ENCODE measurements at places on chromosomes 4 and X.
A peak's percentile ranks its signal among the peaks of the same experiment; 100 is the strongest.

- DNase-seq, result no peak
Measured at GRCh38 chr4:144589512-144589911, 56.4 kb upstream of the HHIP start.

- DNase-seq, result no peak
Measured at GRCh38 chr4:87985097-87985886, 9.8 kb downstream of the SPP1 start.

DNA sequence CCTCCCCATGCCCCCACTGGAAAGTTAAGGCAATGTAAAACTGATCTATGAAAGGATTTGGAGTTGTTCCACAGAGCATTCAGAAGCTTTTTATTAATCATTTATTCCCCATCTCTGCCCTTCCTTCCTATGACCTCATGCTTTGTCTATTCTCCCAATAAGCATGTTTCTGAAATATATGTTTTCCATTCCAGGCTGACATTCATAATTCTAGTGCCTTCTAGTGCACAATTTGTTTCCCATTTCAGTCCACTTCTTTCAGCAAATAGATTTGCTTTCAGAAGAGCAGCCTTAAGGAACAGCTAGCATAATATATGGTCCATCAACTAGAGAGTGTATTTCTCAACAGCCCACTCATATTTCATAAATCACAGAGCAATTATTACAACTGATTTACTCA is 77.1 kb upstream of the ATXN3L start:
- no peak for DNase-seq

GRCh38 chrX:155888139-155888538 is 7.0 kb downstream of the VAMP7 start:
- no peak for DNase-seq

- no peak for DNase-seq
Measured at GRCh38 chrX:19629541-19629940, 114.2 kb upstream of the MAP3K15 start.

GRCh38 chr4:94032754-94033153 is 174.9 kb upstream of the SMARCAD1 start:
- no peak for DNase-seq

GRCh38 chrX:65532016-65532415 is 2.6 kb downstream of the LAS1L start:
- no peak for DNase-seq

DNA sequence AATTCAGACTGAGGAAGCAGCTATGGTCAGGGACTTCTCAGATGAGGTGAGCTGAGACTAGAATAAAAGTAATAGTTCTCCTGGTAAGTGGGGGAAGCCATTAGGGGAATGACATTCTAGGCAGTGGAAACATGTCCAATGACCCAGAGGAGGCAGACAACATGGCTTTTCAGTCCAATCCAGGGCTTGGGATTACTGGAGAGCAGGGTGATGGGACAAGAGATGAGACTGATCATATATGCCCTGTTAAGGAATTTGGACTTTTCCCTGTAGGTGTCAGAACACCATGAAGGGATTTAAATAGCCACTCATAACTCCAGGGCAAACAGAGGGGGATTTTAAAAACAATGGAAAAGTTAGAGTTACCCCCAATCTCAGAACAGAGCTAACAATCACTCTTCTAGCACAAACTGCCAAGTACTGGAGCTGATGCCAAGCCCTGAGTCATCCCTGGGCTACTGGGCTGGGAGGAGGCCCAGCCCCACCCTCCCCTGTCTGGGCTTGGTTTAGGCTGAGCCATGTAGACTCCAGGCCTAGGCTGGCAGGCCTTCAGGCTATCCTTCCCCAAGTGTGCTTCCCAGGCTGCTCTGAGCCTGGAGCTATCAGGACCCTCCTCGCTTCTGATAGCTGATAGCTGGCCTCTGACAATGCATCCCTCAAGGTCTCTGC is 22.7 kb upstream of the MSN start:
- DNase-seq, result no peak

DNA sequence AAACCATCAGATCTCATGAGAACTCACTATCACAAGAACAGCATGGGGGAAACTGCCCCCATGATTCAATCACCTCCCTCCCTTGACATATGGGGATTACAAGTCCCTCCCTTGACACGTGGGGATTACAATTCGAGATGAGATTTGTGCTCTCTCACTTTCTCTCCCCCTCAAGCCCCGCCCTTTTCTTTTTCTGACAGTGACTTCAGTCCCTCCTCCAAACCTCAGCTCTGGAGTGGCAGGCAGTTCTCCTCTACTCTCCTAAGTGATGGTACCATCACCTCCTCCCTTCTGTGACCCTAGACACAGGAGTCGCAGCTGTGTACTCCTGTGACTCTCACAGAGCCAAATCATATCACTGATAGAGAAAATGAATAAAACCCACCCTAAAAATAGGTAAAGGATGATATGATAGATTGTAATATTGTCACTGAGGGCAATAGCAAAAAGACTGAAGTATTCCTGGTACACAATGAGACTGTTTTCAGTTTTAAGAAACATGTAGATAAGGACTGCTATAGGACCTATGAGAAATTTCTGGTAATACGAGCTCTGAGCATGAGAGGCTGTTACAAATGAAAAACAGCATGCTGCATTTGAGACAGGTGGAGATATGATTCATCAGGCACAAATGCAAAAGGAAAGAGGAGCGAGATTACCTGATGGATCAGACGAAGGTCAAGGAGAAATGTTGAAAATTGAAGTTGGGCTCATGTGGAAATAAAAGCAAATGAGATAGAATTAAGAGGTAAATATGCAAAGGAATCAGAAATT is 101.2 kb upstream of the CBLL2 start:
- DNase-seq, result no peak

DNA sequence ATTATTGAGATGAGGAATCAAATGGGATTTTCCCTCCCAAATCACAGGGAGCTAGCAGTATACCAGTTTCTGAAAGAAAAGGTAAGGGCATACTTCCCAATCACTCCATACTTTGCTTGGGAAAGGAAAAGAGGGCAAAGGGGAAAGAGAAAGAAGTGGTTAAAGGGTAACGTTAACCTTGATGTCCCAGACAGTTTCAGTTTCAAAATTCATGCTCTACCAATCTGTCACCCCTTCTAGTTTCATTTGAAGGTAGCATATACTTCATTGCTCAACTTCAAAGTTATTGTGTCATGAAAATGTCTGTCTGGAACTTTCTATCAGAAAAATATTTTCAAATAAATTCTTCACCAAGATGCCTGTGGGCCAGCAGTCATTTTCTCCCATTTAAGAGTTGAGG is 16.0 kb downstream of the TNMD start:
- no peak for DNase-seq

DNA sequence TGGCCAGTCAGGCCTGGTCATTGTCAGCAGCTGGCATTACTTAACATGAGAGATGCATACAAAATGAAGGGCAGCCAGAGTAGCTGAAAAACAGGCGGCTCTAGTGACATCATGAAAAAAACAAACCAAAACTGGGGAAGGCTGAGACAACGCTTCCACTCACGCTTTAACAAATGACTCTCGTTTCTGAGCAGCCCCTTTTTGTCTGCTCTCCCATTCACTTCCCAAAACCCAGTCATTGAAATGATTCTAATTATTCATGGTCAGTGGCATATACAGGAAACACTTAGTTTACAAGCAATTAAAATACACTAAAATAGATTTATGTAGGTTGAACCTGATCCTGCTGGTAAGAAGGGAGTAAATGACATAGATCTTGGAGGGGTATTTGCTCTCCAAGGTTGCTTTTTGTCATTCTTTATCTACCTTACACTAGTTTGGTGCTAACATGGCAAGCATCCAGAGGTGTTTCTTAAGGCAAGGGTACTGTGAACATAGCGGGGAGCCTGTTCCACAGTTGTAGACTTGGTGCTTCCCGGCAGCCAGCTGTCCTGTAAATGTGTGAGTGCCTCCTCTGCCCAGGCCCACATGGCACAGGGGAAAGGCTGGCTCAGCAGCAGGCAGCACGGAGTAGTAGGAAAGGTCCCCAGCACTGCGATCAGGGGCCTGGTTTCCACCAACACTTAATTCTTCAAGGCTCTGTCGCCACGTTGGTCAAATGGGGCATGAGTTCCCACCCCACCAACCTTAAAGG is 61.2 kb upstream of the CITED1 start:
- DNase-seq, result no peak

GRCh38 chr4:7978489-7978888 is 38.8 kb upstream of the AFAP1 start:
- no peak for DNase-seq

- no peak for DNase-seq
Measured at GRCh38 chr4:15402974-15403373, 24.9 kb upstream of the C1QTNF7 start.

- DNase-seq, result no peak
Measured at GRCh38 chr4:176999935-177000543, 207.3 kb upstream of the VEGFC start.

- DNase-seq, result no peak
Measured at GRCh38 chrX:1397441-1398270, 5.7 kb upstream of the SLC25A6 start.

- no peak for DNase-seq
Measured at GRCh38 chrX:1358793-1359476, 22.4 kb downstream of the IL3RA start.

- DNase-seq, result no peak
Measured at GRCh38 chr4:120065974-120066516, 603 bp downstream of the MAD2L1 start.

GRCh38 chr4:41022116-41022515 is 192.2 kb downstream of the APBB2 start:
- no peak for DNase-seq

GRCh38 chr4:185597532-185598188 is 62.4 kb upstream of the PDLIM3 start:
- peak; percentile 51 for DNase-seq

DNA sequence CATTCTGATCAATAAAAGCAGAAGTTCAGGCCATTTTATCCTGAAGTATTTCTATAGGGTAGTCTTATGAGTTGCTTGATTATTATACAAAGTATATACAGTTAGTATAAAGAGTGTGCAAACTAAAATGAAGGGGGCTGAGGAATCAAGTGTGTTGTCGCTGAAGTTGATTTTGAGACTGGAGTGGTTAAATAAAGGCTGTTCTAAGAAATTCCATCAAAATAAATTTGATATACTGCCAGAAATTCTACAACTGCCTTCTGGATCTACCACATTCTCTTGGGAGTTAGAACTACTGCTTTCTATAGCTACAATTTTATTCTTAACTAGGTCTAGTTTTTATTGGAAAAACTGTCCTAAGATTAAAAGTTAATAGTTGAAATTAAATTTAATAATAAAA is 12.4 kb downstream of the EDNRA start:
- no peak for DNase-seq

- no peak for DNase-seq
Measured at GRCh38 chrX:118883994-118884393, 60.4 kb downstream of the ZCCHC12 start.

GRCh38 chr4:118826723-118827444 is 9.0 kb downstream of the SEC24D start:
- DNase-seq, result no peak

- DNase-seq, result no peak
Measured at GRCh38 chr4:145589916-145590702, 29.1 kb upstream of the MMAA start.

DNA sequence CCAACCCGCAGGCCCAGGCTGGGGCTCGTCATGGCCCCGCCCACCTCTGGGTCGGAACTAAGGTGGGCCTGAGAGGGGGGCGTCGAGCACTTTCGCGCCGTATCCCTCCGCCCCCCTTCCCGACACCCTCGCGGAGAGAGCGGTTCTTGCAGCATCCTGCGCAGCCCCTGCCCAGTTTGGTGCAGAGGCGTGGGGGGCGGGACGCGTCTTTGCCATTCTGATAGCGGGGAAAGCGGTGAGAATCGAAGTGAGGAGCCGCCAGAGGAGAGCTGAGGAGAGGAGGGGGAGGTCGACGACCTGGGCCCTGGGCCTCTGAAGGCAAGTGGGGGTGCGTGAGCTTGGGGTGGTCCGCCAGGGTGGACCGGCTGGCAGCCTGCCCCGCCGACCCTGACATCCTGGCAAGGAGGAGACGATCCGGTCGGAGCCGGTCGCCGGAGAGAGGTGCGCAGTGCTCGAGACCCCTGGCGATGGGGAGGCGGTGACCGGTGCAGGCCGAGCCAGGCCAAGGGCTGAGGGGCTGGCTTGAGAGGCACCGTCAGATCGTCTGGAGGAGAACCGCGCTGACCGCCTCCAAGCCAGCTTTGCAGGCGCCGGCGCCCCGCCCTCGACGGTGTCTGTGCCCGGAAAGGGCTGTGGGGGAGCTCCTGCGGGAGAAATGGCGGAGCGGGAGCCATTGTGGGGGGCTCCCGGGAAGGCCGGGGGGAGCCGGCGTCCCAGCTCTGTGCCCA is 25.5 kb downstream of the GPRASP3 start:
- DNase-seq, result no peak

GRCh38 chrX:47620303-47620685 is 637 bp upstream of the SYN1 start:
- DNase-seq, result no peak

- no peak for DNase-seq
Measured at GRCh38 chrX:19899217-19899788, 11.9 kb upstream of the SH3KBP1 start.

GRCh38 chr4:2672700-2673099 is 83.4 kb downstream of the TNIP2 start:
- DNase-seq, result no peak

GRCh38 chrX:138519296-138519695 is 192.2 kb downstream of the FGF13 start:
- DNase-seq, result no peak

DNA sequence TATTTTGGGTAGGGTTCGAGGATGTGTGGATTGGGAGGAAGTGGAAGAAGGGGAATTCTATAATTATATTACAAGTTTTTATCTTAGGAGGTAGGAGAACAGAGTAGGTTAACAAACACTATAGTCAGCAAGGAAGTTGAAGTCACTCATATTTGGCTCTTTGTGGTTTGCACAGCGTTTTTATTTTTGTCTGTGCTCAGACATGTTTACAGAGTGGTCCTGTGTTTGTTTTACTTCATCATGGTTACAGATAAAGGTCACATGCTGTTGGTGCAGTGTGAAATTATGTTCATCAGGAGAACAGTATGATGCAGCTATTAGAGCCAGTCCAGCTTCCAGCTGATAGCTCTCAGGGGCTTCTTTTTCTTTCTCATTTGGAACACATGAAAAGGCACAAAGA is 299.9 kb upstream of the SFRP2 start:
- DNase-seq, result no peak

- DNase-seq, result no peak
Measured at GRCh38 chr4:122890147-122890795, 32.1 kb downstream of the NUDT6 start.

DNA sequence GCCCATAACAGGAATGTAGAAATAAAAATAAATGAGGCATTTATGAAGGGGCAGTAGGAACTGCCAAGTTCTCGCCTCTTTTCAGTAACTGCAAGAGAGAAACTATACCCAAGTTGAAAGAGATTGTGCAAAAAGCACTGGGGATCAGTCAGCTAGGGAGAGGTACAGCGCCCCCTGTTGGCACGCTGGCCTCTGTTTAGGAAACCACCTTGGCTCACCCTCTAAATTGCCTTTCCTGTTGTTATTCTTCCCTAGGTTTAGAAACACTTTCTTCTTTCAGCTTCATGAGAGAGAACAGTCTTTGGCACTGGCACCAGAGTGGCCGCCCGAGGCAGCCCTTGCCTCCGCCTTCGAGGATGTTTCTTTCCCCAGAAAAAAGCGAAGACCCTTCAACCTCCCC is 348.5 kb downstream of the MID1IP1 start:
- DNase-seq, result peak; percentile 41

All from effector CD4-positive, alpha-beta T cell (primary cell).